ENCODE measurements at places on chromosomes 2 and 18. TPM values are rescaled to one million over a fixed set of nuclear protein-coding genes. Genes with fewer than 3 reads are reported as not detected.

DNA sequence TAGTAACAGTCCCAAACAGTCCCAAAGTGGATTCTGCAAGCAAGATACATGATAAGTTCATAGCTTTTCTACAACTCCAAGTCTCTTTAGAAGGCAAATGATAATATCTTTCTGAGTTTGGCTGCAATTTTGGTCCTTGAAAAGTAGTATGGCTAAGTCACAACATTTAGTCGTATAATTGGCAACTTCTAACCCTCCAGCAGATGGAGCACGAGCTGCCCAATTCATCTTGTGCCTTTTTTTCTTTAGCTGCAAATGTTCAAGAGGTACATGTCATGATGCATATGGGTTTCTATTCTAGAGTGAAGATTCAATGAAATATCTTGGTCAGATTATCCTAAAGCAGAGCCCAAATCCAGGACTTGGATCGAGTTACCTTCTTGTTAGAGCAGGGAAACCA lies 127.0 kb upstream of the KLHL14 start:
- no peak for DNase-seq

DNA sequence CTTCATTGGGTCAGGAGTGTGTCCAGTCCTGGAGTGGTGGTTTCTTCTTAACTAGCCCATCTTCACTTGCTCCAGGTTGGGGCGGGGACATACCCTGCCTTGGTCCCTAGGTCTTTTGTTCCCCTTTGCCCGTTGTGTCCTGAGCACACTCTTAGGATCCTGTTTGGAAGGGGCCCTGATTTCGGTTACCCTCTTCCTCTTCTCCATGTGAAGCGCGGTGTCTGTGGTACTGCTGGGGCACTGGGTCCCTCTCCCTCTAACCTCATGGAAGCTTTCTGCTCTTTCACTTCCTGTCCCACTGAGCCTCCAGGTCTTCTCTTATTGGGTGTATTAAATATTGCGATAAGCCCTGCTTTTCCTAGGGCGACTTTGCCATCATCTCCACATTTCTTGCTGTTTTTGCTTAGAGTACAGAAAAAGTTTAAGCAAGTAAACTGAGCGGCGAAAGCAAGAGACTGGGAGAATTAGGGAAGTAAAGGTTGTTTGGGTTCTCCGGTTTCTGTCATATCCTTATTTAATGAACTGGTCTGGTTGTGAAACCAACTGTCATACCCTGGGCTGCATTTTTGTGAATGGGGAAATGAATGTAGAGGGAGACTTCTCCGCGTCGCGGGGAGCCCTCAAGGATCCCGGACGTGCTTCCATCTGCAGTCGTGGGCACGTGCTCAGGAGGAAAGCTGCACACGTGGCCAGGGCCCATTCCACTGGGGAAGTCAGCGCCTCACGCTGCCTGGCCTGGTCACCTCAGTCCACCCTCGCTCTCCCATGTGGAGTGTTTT lies 73.8 kb upstream of the B3GNT7 start:
- DNase-seq, result no peak

The SNED1 gene
- total RNA-seq, result 3.8 TPM

The ARHGEF4 gene
- total RNA-seq, result 0.58 TPM

GRCh38 chr18:4026542-4026941 lies 428.6 kb downstream of the DLGAP1 start:
- DNase-seq, result no peak

GRCh38 chr2:26475832-26476501 lies 2.0 kb downstream of the OTOF start:
- DNase-seq, result no peak

The STPG4 gene
- total RNA-seq, result not detected

DNA sequence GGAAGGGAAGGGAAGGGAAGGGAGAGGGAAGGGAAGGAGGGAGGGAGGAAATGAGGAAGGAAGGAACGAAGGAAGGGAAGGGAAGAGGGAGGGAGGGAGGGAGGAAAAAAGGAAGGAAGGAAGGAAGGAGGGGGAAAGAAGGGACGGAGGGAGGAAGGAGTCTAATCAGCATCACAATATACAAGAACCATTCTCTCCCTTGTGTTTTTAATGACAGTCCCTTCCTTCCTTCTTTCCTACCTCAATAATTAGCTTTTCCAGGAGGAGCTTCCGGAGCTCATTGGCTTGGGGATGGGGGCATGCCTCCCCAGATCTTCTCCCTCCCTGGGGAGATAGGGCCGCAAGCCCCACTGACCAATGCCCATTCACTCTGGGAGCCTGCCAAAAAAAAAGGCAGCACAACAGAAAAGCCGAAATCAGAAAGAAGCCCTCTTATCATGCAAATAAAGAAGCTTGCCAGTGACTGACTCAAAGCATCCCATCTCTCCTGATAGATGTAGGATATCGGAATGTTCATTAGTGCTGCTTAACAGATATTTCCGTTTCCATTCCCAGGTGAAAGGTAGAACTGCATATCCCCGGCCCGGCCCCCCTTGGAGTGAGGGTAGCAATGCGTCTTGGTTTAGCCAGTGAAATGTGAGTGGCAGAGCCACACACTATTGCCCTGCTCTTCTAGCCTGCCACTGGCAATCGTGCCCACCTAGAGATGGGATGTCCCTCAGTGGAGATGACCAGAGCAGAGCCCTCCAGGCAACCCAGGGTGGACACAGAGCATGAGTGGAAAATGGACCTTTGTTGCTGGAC lies 17.8 kb upstream of the SMAD7 start:
- no peak for DNase-seq

The NCKAP5 gene
- total RNA-seq, result not detected

The CFAP221 gene
- total RNA-seq, result not detected

The DYNAP gene
- total RNA-seq, result not detected

The SERPINB3 gene
- total RNA-seq, result not detected

DNA sequence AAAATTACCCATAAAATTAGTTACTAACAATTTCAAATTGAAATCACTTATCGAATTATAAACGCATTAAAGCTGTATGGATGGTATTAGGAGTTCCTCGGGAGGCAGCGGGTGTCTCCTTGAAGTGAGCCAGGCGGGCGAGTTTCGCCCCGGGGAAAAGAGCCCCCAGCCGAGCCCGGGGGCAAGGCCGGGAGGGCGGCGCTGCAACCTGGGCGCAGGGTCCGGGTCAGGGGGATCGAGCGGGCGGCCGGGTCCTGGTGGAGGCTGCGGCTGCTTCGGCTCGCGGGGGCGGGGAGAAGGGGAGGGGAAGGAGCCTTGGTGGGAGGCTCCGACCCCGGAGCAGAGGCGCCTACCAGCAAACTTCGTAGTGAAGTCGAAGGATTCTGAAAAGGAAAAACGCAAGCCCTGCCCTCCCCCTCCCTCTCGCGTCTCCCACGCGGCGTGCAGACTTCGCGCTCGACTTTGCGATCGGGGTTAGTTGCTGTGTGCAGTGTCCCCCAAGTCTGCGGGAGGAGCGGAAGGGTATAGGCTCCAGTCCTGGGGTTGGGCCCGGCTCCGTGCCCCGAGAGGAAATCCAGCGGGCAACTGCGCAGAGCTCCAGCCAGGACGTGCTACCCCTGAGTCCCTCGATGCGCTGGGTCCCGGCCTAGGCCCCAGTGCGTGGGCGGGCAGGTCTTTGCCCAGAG lies 140.8 kb downstream of the MEIS1 start:
- no peak for DNase-seq

GRCh38 chr18:38481576-38481975 lies 916.0 kb upstream of the CELF4 start:
- no peak for DNase-seq

GRCh38 chr2:137199751-137200150 lies 434.4 kb downstream of the THSD7B start:
- DNase-seq, result no peak

- DNase-seq, result peak; percentile 77
These were observed at the start of gene ADCY3 for GRCh38 chr2:24920098-24920808. Gene ADCY3 (minus strand): TSS chr2:24920237. CDS start chr2:24918987, 1,250 bp downstream.

Measured in activated CD4-positive, alpha-beta memory T cell treated with anti-CD3 and anti-CD28 coated beads for 36 hours (primary cell).